Tibial artery (tissue), 4 donors: ENCODE measurements at places on chromosomes 2 and 18.

DNA sequence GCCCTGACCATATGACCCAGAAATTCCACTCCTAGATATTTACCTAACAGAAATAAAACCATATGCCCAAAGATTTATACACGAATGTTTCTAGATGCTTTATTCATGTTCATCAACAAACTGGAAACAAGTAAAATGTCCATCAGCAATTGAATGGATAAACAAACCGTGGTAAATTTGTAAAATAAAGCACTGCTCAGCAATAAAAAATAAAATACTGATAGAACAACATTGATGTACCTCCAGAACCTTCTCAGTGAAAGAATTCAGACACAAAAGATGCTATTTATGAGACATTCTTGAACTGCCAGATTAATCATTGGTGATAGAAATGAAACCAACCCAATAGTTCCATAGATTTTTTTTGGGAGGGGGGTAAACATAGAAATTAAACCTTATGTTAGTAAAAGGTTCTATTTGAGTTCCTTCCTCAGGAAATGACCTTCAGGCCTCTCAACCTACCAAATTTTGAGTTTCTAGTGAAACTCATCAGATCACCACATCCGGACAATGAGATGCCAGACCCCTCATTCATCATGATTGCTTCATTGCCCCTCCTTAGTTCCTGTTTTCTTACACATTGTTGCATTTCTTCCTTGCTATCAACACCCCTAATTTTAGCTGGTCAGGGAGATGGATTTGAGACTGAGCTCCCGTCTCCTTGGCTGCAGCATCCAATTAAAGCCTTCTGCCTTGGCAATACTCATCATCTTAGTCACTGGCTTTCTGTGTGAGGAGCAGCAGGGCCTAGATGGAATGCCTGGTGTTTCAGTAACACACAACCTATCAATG is 203.5 kb downstream of the LPIN1 start:
- DNase-seq = no peak

- no peak for DNase-seq
These were observed 14.5 kb downstream of the CREG2 start for GRCh38 chr2:101372792-101373191.

- DNase-seq = no peak
These were observed 55.3 kb upstream of the SULT1C3 start for GRCh38 chr2:108184419-108184818.

GRCh38 chr2:61134141-61134540 is 27.8 kb upstream of the C2orf74 start:
- DNase-seq = no peak

GRCh38 chr2:134128746-134129145 is 125.1 kb upstream of the MGAT5 start:
- no peak for DNase-seq

DNA sequence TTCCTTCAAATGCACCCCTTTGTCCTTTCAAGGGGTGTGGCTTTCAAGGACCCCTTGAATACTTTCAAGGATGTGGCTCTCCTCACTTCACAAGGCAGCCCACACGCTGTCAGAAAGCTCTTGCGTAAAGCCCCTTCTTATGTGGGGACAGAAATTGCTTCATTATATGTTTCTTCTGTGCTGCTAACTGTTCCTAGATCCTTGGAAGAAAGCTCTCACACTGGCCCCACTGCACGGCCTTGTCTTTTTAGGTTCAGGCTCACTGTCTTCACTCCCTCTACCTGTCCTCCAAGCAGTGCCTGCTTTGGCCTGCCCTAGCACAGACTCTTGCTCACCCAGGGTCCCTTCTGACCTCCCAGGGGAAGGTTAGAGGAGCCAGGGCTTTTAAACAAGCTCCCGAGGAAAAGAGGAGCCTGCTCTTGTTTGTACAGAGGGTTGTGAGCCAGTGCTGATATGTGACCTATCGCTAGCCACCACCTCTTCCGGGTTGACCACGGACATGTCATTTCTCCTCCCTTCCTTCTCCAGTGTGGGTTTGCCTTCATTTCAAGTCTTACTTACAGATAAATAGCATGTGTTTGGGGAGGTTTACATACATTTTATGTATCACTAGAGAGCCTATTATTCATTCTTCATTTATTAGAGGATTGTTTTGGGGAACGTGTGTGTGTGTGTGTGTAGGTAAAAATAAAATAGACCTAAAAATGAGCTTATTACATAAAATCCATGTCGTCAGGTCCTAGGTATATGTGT is 94.7 kb downstream of the RTN4 start:
- no peak for DNase-seq

GRCh38 chr18:63591725-63592124 is 4.6 kb downstream of the SERPINB13 start:
- DNase-seq = no peak

DNA sequence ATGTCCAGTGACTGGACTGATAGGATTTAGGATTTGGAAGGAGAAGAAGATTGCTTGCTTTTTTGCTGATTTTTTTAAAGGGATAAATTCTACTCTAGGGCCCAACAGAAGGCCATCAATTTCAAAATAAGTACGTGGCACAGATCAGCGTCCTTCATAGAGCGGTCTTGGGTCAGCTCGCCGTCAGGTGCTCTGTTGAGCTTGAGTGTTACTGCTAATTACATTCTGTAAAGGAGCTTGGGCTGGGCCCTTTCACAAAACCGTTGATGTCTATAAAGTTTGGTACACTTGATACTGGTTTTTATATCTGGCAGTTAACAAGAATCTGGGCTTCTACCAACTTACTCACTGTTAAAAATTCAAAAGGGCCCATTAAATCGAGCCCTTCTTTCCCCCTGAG is 45.4 kb downstream of the ARMC9 start:
- DNase-seq = no peak

GRCh38 chr18:23460285-23461273 is 7.5 kb downstream of the RIOK3 start:
- no peak for DNase-seq

GRCh38 chr2:197107291-197108269 is 181.1 kb upstream of the PGAP1 start:
- DNase-seq = peak; percentile 29

DNA sequence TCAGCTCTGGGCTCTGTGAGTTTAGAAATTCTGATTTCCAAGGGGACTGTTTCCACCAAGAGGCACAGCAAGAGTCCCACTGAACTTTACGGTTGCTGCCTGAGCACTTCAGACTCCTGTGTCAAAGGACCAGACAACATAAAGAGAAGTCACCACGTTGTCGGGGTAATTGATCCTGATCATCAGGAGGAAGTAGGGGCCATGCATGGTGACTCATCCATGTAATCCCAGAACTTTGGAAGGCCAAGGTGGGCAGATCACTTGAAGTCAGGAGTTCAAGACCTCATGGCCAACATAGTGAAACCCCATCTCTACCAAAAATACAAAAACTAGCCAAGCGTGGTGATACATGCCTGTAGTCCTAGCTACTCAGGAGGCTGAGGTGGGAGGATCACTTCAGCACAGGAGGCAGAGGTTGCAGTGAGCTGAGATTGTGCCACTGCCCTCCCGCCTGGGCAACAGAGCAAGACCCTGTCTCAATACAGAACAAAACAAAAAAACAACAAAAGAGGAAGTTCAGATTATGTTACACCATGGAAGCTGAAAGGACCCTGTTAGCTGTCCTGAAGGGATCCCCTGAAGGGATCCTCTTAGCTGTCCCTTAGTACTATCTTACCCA is 9.4 kb upstream of the ASXL2 start:
- DNase-seq = no peak

- DNase-seq = no peak
These were observed 419.0 kb downstream of the NBAS start for GRCh38 chr2:15142069-15142689.

- no peak for DNase-seq
These were observed 1.7 kb upstream of the ABHD1 start for GRCh38 chr2:27121906-27122305.

DNA sequence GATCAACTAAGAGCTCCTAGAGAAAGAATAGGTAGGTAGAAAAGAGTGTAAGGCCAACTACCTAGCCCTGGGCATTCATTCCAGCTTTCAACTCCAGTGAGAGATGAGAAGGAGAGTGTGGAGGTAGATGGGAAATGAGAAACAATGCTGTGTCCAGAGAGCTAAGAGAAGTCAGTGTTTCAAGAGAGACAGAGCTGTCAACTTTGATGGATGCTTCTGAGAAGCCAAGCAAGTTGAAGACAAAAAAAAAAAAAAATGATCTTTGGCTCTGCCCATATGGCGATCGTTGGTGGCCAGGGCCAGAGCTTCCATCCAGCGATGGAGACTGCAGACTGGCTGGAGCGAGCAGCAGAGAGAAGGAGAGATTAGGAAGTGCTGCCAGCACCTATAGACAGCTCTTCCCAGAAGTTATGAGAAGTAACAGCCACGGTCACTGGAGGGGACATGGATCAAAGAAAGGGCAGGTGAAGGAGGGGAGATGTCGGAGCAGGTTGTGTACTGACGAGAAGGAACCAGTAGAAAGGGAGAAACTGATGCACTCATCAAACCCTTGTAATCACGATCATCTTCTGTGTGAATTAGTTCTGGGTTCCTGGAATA is 112.4 kb upstream of the PPP1CB start:
- DNase-seq = no peak

DNA sequence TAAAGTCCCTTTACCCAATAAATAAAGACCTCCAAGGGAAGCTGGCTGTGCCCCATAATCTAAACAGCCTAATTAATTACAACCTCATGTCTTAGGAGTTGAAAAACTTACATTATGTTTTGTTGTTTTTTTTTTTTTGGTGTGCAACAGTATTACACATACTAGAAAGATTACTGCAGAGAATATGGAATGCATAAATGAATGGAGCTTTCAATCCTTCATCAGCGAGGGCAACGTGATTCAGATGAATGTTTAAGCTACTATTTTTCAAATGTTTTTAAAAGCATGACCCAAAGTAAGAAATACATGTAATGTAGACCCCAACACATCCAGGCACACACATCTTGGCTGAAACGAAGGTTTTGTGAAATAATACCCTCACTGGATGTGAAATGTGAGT is 167.1 kb upstream of the FN1 start:
- DNase-seq = no peak

GRCh38 chr18:57121542-57122112 is 25.3 kb upstream of the BOD1L2 start:
- DNase-seq = no peak

GRCh38 chr2:4420032-4420431 is 716.7 kb downstream of the DCDC2C start:
- no peak for DNase-seq

DNA sequence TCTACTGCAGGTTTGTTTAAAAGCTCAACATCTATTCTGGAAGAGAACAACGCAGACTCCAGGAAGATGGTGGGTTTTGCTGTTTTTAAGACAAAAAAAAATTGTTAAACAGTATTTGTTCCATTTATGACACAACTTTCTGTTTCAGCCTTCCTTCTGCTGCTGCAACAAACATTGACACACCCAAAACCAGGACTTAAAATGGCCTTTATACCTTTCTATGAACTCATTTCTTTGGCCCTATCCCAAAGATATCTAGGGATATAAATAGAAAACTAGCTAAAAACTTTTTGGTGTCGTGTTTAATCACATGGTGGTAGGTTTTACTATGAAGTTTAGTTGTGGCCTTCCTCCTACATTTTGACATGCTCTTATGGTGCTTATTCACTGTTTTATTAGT is 964 bp upstream of the GALNT3 start:
- DNase-seq = no peak

DNA sequence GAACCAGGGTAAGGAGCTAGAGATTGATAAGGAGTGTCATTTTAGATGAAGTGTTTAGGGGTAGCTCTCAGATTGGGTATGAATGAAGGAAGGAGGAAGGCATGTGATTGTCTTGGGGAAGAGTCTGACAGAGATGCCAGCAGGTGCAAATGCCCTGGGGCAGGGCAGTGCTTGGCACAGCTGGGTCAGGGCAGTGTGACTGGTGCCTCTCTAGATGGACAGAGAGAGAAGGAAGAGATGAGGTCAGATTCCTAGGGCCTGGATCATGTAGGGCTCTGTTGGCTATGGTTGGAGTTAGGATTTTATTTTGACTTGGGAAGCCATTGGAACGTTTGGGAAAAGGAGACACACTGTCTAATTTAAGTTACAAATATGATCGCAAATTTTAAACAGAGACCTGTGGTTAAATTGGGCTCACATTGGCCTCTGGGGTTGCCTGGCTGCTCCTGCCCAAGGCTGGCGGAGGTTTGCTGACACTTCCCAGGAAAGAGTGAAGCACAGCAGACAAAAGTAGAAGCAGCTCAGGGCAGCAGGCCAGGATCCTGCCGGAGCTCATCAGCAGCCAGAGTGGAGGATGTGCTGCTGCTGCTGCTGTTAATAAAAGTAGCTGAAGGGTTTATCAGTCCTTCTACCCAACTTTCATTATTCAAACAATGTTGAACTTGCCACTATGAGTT is 32.7 kb upstream of the FHL2 start:
- no peak for DNase-seq

GRCh38 chr2:234344012-234344411 is 152.9 kb downstream of the ARL4C start:
- DNase-seq = no peak

DNA sequence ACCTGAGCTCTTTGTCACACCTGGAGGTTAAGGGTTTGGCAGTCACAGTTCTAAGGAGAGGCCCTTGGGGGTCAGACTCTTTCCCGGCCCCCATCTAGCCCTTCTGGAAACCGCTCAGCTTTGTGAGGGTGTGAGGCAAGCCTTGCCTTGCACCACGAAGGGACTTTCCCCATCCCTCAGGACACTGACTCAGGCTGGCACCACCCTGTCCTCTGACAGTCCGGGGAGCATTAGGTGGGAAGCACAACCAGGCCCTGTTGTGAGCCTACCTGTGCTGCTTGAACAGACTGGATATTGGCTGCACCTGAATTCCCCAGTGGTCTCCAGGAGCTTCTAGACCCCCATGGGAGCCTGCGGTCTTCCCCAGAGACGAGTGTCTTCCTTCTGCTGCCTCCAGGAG is 47.0 kb upstream of the GBX2 start:
- DNase-seq = no peak

- no peak for DNase-seq
These were observed 183.5 kb downstream of the ANTXR1 start for GRCh38 chr2:69196327-69197117.

DNA sequence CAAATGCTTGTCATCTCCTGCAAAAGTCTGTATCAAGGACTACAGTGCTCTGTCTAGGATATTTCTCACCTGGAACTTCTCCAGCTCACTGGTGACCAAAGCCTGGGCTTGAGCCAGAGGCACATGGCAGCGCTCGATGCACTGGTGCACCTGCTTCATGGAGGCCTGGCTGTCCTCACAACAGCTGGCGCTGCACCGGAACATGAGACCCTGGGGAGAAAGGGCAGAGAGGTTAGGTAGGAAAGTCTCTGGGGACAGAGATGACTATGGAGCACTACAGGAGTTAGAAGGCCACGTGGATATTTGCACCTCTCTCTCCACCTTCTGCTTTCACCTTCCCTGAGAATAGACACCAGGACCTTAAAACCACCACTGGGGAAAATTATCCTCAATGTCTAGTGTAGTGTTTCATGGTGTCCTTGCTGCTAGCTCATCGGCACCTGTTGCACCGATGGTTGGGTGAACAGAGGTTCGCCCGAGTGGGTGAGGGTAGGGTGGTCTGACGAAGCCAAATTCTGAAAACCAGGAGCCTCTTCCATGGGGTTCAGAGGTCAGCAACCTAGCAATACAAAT is 1.0 kb downstream of the FAM136A start:
- no peak for DNase-seq

- DNase-seq = no peak
These were observed 49.7 kb downstream of the ARL4C start for GRCh38 chr2:234447189-234447588.
